ENCODE measurements at places on chromosomes 7 and 10. TPM values are rescaled to one million over a fixed set of nuclear protein-coding genes. Genes with fewer than 3 reads are reported as not detected.

AEBP1 gene
- 234 TPM for total RNA-seq

NUDCD3 gene
- total RNA-seq: 47.1 TPM

GRM3 gene
- not detected for total RNA-seq

CNNM1 gene
- 0.09 TPM for total RNA-seq

ZEB1 gene
- 228 TPM for total RNA-seq

TMEM178B gene
- total RNA-seq: not detected

HSPB1 gene
- 91.8 TPM for total RNA-seq
